ENCODE measurements at places on chromosomes 3 and 15.

- no peak for DNase-seq
These were observed 94.1 kb downstream of the TCF12 start for GRCh38 chr15:57012556-57012955.

GRCh38 chr3:88152841-88153240, 3.1 kb downstream of the C3orf38 start:
- no peak for DNase-seq

DNA sequence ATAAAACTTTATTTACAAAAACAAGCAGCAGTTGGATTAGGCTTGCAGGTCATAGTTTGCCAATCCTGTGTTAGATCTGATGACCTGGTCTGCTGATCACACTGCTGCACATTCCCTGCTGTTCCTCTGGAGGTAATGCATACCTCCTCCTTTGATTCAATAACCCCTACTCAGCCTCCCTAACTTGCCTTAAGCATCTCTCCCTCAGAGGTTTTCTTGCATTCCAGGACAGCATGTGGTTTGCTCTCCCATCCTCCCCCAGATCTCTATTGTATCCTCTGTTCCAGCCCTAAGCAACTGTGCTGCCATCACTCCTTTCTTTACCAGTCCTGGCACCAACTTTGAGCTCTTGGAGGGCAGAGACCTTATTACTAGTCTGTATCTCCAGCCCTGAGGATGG, 63.4 kb downstream of the CACNA2D3 start:
- DNase-seq = no peak

DNA sequence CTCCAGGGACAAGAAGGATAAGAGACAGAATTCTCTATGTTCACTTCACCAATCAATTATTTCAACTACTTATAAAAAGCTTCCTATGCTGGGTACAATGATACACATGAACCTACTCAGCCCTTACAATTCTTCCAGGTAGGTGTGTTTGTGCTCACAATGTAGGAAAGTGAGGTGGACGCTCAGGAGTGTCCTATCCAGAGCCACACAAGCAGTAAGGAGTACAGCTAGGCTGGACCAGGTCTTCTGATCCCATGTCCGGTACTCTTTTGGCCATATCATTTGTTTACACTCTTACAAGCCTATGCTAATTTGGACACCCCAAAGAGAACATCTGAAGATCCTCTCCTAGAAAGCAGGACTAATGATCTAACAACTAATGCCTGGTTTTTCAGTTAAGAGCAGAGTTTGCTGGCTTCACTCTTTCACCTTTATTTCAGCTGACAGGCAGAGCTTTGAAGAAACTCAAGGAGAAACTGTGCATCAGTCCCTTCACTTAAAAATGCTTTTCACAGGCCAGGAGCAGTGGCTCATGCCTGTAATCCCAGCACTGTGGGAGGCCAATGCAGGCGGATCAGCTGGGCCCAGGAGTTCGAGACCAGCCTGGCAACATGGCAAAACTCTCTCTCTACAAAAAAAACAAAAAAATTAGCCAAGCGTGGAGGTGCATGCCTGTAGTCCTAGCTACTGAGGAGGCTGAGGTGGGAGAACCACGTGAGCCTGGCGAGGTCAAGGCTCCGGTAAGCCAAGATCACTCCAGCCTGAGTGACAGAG, 27.5 kb downstream of the IGF2BP2 start:
- no peak for DNase-seq

DNA sequence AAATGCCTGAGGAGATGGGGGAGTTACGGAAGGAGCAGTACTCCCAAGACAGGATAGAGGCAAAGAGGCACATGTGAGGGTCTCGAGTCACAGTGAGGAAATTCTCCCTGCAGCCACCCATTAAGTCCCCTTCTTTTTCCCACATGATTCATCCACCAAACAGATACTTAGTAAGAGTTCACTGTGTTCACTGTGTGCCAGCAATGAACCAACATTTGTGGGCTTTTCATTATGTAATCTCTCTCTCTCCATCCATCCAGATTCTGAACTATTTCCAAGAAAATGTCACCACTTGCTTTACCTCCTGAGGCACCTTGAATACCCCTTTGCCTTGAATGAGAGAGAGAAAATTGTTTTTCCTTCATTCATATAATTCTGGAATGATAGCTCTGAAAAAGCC, 24.6 kb upstream of the LRRFIP2 start:
- no peak for DNase-seq

- no peak for DNase-seq
These were observed 131.6 kb downstream of the SV2B start for GRCh38 chr15:91231703-91232102.

DNA sequence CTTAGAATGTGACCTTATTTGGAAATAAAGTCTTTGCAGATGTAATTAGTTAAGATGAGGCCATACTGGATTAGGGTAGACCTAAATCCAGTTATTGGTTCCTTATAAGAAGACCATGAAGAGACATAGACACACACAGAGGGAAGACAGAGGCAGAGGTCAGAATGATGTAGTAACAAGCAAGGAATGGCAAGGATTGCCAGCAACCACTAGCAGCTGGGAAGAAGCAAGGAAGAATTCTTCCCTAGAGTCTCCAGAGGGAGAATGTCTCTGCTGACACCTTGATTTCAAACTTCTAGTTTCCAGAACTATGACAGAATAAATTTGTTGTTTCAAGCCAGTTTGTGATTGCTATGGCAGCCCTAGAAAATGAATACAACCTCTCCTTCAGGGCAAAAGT, 116.7 kb downstream of the WDR76 start:
- DNase-seq = no peak

DNA sequence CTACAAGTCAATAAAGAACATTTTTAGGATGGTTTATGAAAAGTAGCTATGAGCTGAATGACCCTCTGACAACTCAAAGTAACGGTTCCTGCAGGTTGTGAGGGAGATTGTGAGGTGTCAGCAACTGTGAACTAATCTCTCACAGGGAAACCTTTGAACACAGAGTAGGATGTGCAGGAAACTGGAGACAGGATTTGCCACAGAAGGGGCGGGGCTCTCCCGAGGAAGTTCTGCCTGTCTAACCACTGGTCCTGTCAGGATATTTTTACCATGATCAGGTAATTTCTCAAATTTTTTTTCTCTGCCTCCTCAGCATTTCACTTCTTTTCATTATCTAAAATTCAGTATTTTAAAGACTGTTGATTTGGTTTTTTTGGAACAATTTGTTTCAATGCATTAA, 33.3 kb downstream of the LEO1 start:
- no peak for DNase-seq

GRCh38 chr3:42022355-42022754, 60.5 kb upstream of the ULK4 start:
- DNase-seq = no peak
